ENCODE measurements at places on chromosomes 13 and 19.
A peak's percentile ranks its signal among the peaks of the same experiment; 100 is the strongest.

DNA sequence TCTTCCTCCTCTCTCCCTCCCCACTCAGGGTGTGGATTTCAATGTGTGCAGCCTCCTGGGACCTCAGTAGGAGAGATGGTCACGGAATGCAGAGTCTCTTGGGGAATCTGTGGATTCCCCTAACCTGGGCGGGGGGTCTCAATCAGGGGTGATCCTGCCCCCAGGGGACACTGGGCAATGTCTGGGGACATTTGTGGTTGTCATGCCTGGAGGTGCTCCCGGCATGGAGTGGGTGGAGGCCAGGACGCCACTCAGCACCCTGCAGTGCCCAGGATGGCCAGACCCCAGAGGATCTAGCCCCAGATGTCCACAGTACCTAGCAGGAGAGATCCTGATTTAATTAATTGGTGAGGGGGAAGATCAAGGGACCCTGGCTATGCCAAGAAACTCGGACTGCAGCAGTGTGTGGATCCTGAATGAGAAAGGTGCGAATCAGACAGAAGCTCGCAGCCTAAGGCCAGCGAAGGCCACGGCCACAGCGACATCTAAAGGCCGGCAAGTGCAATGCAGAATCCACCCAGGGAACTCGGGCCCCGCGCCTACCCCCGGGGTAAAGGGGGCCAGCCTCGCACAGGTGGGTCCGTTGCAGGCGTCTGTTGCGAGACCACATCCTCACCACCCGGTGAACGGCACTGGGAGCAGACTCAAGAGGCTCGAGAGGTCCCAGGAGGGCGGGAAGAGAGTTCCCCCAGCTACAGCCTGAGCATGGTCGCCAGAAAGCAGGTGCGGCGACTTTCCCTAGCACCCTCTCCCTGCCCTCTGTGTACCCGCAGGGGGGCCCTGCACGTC lies 88.8 kb downstream of the GNG7 start:
- peak; percentile 93 for DNase-seq

- DNase-seq: peak; percentile 73
Measured at GRCh38 chr13:21058361-21058760, 3.0 kb downstream of the LATS2 start.

DNA sequence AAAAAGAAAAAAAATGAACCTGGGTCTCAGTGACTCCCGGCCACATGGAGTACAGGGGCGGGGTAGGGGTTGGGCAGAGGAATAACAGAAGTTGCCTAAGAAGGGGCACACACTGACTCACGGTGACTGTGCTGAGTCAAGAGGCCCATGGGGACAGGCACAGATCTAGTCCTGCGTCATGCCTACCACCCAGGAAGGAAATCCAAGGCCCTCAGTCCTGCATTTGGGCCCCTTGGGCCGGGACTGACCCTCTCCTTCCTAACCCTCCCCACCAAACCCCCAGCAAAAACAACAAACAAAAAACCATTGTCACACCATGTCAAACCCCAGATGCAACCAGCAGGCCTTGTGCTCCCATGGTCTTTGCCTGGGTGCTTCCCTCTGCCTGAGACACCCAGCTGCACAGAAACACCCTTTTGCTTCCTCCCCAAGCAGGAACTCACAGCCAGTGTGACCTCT lies 9.6 kb upstream of the NOTCH3 start:
- DNase-seq: peak; percentile 96

DNA sequence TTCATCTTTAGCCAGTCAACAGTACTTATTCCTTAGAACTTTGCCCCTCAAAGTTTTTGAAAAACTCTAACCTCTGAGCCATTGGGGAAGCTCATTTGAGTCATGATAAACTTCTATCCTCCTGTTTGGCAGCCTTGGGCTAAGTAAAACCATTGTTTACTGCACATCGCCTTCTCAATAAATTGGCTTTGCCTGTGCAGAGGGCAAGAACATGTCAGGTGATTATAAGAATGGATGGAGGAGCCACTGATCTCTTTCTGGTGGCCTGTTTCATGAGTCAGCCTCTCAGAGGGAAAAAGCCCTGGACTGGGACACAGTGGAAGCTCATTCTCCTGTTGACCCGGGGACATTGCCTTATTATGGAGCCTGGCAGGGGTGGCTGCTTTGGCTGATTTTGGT lies 19.4 kb upstream of the PSG4 start:
- DNase-seq: peak; percentile 22

DNA sequence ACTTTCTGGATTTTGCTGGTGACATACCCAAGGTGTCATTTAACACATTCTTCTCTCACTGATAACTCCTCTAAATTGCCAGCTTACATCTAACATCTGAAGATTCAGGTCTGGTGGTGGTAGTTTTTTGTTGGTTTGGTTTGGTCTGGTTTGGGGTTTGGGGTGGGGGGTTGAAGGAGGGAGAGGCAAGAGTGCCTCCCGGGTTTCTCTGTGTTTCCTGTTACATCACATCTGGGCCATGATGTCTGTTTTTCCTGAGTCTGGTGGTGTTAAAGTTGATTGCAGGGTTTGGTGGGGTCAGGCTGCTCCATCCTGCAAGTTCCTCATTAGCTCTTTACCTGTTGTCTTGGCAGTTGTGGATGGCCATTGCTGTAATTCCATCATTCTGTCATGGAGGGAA lies 155.8 kb upstream of the UBL3 start:
- DNase-seq: no peak

GRCh38 chr19:12867120-12868099 lies 13.8 kb downstream of the DNASE2 start:
- peak; percentile 96 for DNase-seq

- DNase-seq: no peak
Measured at GRCh38 chr13:110885516-110885915, 29.4 kb downstream of the ANKRD10 start.

DNA sequence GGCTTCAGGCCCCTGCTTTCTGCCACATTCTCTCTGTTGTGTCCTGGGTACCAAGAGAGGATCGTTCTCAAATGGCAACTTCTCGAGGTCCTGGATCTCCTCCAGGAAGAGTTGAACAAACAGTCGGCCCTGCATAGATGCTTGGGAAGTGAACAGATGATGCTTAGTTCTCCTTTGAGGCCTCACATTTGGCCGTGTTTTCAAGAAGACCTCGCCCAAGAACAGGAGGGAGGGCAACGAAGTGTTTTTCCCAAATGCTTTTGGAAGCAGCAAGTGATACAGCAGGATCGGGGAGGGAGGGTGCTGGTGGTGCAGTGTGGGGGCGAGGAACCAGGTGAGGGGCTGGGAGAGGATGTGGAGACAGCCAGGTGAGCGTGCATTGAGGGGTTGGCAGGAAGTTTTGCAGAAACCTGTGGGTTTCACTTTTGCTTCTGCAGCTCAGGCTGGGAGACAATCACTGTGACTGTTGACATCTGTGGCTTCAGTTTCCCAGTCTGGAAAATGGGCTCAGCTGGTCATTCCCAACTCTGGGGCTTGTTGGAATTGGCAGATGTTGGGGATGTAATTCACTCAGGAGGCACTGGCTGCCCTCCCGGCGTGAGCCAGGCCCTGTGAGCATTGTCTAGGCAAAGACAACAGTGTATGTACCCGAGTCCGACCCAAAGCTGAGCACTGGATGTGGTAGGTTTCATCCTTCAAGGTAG lies 21.6 kb downstream of the MAST3 start:
- peak; percentile 87 for DNase-seq

GRCh38 chr19:4100647-4101495 lies 23.1 kb downstream of the MAP2K2 start:
- DNase-seq: peak; percentile 84

DNA sequence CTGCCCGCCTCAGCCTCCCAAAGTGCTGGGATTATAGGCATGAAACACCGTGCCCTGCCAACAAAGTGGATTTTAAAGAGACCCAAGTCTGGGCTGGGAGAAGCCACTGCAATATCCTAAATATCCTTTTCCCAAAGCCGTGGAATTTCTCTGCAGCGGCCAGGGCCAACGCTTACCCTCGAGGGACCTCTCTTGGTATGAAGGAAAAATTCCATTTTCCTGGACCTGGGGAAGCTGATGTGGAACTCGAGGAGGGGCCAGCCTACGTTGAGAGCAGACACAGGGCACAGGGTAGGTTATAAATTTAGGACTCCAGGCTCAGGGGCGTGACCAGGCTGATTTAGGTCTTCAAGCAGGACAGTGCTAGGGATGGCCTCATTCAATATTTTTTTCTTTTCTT lies 17.7 kb upstream of the UPF1 start:
- DNase-seq: peak; percentile 75

GRCh38 chr13:78909276-78909675 lies 250.3 kb upstream of the OBI1 start:
- no peak for DNase-seq

DNA sequence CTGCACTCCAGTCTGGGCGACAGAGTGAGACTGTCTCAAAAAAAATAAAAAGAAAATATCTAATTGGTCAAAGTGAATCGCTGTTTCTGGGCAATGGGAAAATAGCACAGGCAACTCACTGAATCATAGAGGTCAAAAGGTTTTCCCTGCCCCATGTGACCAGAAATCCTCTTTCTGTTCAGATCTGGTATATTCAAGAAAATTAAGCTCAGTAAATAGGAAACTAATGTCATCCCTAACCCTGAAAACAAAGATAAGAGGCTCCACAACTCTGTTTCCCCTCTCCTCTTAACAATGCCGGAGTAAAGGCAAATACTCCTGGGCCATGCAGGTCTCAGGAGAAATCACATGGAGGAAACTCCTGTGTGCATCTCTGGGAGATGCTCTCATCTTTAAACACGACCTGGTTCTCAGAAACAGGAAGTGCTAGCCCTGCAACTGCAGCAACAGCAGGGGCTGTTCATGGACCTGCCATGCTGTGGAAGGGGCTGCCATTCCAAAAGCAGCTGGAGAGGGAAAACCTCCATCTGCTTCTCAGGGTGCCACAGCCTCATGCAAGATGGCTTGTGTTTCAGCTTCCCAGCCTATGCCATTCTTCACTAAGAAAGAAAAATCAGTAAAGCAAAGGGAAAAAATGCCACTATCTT lies 47.5 kb upstream of the SLC7A9 start:
- no peak for DNase-seq

DNA sequence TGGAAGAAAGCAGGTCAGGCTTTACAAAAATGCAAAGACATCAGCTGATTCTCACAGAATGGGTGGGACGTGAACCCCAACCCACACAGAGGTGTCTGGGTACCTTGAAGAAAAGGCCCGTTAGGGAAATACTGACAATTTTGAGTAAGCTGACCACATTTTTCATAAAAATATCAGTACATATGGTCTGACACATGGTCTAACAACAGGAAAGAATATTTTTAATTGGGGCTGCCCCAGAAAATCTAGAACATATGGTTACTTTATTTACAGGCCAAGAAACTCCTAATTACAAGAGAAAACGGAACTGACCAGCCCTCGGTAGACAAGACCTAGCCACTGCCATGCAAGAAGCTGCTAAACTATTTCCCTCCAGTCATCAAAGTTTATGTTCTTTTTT lies 48.7 kb upstream of the ITM2B start:
- no peak for DNase-seq

DNA sequence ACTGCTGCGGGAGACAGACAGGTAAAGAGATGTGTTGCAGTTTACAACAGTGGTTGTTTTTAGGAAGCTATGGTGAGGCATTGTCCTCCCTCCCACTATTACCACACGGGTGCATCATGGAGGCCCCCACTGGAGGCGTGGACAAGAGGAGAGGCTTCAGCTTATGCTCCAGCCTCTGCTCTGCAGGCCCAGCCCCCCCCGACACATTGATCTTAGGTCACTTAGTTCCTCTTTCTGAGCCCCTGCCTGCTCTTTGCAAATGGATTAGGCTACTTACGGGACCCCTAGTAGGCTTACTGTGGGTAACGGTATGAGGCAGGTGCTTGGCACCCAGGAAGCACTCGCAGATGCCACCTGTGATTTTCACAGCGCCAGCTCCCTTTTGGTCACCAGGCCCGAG lies 123.9 kb downstream of the SLC7A1 start:
- no peak for DNase-seq
